ENCODE measurements at places on chromosomes 11 and 22. TPM values are rescaled to one million over a fixed set of nuclear protein-coding genes. Genes with fewer than 3 reads are reported as not detected.

Gene OVOL1
- total RNA-seq, result 0.48 TPM

Gene SAA4
- not detected for total RNA-seq

Gene SERPING1
- total RNA-seq, result not detected

Gene LRRC32
- 2.7 TPM for total RNA-seq

Gene OR52E4
- not detected for total RNA-seq

Gene LRP4
- total RNA-seq, result 0.15 TPM

Gene FAM181B
- total RNA-seq, result 0.15 TPM

Gene PARVG
- 190 TPM for total RNA-seq

Gene RAB3IL1
- not detected for total RNA-seq

Gene ZDHHC5
- total RNA-seq, result 73.2 TPM

Gene FGF3
- total RNA-seq, result not detected

Gene KRTAP5-9
- not detected for total RNA-seq

Gene RIBC2
- total RNA-seq, result 8.2 TPM

Gene SCN2B
- total RNA-seq, result not detected

Gene MN1
- total RNA-seq, result 0.46 TPM

Gene CHRNA10
- 1.7 TPM for total RNA-seq

Gene IL17RA
- 73.6 TPM for total RNA-seq

Gene CERK
- total RNA-seq, result 71.8 TPM

Gene FAM227A
- not detected for total RNA-seq

Gene ZNF214
- not detected for total RNA-seq

Gene OPCML
- total RNA-seq, result not detected

Gene CCDC188
- total RNA-seq, result not detected

Gene POU2AF2
- total RNA-seq, result not detected

Gene TOMM22
- total RNA-seq, result 77.6 TPM

Gene USH1C
- not detected for total RNA-seq

Gene DHCR7
- 68.4 TPM for total RNA-seq

Gene TPBGL
- 0.25 TPM for total RNA-seq

Gene GPR83
- 0.05 TPM for total RNA-seq

Gene SLCO2B1
- total RNA-seq, result 0.08 TPM

Gene PSMD13
- 131 TPM for total RNA-seq

Gene PNPLA5
- total RNA-seq, result not detected

Gene PPARA
- 14.1 TPM for total RNA-seq

Gene SLC22A25
- total RNA-seq, result not detected

Gene CARNS1
- 1.1 TPM for total RNA-seq

Gene GRM5
- not detected for total RNA-seq

Gene SLC37A2
- total RNA-seq, result 0.82 TPM

Gene RTL10
- 22.0 TPM for total RNA-seq

Gene BUD13
- 30.5 TPM for total RNA-seq

Gene SERPIND1
- not detected for total RNA-seq

Gene SH3BP1
- 146 TPM for total RNA-seq

Gene NRXN2
- total RNA-seq, result not detected

Gene ROBO4
- total RNA-seq, result not detected

Gene HORMAD2
- total RNA-seq, result not detected

Gene NOL12
- 44.2 TPM for total RNA-seq

Data from activated naive CD4-positive, alpha-beta T cell treated with anti-CD3 and anti-CD28 coated beads, Interleukin-2, amount 10 ng/mL, durations not matched to agents 5 hours and 36 hours (primary cell).